A549 (cell line): ENCODE measurements at places on chromosomes 4 and X.

DNA sequence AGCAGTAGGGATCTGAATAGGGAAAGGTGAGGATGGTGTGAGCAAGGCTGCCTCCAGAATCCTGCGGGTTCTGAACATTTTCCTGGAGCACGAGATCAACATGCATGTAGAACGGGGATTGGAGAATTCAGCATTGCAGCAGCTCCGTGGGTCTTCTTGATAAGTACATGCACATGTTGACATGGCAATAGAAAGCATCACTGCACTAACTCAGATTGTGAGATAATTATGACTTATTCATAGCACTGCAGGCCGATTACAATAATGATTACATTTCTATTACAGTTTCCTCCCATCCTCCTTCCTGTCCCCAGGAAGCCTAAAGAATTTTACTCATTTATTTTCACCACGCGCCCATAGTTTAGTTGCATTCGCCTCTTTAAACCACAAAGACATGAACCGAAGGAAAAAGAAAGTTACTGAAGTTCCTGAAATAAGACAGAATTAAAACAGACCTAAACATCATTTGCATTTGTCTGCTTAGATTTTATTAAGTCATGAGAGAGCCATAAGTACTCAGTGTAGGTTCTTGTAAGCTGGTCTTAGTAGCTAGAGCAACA, 61.3 kb upstream of the ARX start:
- DNase-seq: no peak

- DNase-seq: no peak
These were observed 95.4 kb downstream of the NYX start for GRCh38 chrX:41542536-41542935.

- DNase-seq: no peak
These were observed 60.3 kb downstream of the MTHFD2L start for GRCh38 chr4:74218201-74218600.

GRCh38 chr4:172096786-172097185, 283.6 kb downstream of the GALNTL6 start:
- no peak for DNase-seq

- DNase-seq: no peak
These were observed 52.4 kb downstream of the ENPP6 start for GRCh38 chr4:184165291-184165690.

DNA sequence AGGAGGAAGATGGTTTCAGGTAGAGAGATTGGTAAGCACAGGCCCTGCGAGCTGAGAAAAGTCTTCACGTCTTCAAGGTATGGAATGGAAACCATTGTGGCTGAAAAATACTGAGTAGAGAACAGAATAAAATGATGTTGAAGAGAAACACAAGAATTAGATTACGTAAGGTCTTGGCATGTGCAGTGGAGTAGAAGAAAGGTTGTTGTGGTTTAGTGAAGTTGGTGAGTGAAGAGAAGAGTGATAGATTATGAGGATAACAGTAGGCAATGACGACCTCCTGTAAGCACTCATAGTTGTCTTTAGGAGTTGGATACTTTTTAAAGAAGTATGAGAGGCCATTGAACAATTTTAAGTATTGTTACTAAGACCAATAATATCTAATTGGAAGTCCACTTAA, 642.6 kb downstream of the PCDH7 start:
- no peak for DNase-seq

- DNase-seq: peak; percentile 56
These were observed 501 bp downstream of the ZNF518B start for GRCh38 chr4:10456595-10457254.

GRCh38 chrX:15785176-15785750, 5.0 kb upstream of the ZRSR2 start:
- DNase-seq: no peak

GRCh38 chr4:166460769-166461550, 587.9 kb downstream of the TLL1 start:
- no peak for DNase-seq

GRCh38 chr4:101871962-101872676, 81.6 kb downstream of the BANK1 start:
- DNase-seq: no peak

DNA sequence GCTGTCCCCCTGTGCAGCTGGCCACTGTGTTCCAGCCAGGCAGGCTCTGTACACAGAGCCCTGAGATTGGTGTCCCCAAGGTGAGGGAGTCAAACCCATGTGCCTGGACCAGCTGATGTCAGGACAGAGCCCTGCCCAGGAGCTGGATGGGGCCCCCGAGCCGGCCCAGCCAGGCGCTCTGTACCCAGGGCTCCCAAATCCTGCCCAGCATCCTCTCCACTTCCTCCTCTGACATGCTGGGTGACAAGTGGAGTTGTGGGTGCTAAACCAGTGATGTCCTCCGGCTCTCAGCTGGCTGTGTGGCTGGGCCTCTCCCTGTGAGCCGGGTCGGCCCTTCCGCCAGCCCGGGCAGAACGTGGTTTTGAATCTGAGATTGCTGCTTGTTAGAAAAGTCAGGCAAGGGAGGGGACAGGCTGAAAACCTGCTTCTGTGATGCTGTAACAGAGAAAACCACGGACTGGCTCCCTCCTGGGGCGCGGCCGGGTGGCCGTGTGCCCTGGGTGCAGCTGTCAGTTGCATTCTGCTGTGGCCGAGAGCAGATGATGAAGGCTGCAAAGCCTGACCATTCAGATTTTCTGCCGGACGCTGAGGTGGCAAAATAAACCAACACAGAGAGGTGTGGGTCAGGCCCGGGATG, 7.9 kb upstream of the CPLX1 start:
- no peak for DNase-seq

GRCh38 chr4:5409972-5410618, 298.3 kb downstream of the EVC2 start:
- no peak for DNase-seq

DNA sequence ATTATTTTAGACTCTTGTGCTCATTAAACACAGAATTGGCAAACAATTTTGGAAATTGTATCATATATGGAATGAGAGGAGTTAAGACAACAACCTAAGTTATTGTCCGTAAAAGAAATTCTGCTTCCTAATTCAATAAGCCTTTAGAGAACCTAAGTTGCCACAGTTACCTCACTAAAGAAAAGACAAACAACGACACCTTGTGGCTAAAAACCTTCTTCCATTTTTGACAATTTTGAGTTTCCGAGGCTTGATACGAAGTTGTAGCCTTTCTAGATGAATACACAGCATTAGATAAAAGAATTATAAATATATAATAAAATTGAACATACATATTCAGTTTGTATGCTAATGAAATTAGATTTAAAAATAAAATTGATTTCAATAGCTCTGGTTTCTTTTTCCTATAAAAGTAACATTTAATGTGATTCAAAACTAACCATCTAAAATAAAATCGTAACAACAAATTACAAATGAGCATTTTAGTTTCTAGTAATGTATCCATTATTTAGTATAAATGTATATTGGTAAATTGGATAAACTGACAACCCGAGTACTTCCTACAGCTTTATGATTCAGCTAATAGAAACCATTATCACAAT, 275.1 kb downstream of the GPM6A start:
- peak; percentile 26 for DNase-seq

DNA sequence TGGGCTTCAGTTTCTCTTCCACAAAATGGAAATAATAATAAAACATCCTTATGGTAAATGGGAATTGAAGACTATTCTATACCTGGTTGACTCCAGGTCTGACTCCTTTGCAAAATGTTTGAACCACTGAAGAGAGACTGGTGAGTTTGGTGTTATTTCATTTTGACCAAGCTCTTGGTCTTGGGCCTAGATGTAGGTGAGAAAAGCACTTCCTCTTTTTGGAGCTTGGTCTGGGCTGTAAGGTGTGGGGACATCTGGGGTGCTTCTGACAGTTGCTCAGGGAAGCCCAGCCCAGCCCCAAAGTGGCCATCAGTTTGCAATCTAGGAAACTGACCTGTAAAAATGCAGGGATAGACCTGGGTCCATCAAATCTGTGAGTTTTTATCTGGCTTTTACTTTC, 26.8 kb upstream of the SOD3 start:
- no peak for DNase-seq

- no peak for DNase-seq
These were observed 513.8 kb upstream of the FAM241A start for GRCh38 chr4:111631215-111631999.

GRCh38 chr4:109389369-109390114, 44.1 kb upstream of the SEC24B start:
- no peak for DNase-seq

DNA sequence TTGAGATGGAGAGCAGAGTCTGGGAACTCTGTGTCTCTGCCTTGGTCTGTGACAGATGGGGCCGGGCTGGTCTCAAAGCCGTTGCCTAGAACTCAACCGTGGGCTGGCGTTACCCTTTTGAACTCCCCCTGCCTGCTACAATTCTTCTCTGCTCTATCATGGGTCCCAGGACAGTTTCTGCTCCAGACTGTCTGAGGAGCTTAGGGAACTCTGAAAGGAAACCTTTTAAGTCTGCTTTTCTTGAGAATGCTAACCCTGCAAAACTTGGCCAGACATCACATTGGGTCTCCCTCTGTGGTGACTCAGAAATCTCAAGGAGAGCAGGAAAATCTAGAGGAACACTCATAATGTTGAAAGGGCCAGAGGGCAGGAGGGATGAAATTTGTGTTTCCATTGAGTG, 240.6 kb downstream of the CBR4 start:
- no peak for DNase-seq

- DNase-seq: peak; percentile 0
These were observed 538.2 kb downstream of the KCNIP4 start for GRCh38 chr4:21410372-21410771.

DNA sequence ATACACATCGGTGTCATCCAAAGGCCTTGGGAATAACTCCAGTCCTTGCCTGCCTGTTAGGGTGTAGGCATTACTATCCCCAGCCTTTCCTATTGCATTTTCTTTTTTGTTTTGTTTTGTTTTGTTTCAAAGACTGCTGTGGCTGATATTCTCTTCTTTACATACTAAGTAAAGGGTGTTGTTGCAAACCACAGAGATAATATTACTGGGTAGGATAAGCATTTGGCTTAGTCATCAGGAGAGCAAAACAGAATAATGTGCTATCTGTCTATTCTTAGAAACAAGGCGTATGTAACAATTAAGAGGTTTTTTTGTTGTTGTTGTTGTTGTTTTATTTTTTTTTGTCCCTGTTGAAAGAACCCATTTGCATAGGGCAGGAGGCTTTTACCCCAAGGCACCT, 41.8 kb downstream of the UGT2B28 start:
- no peak for DNase-seq

DNA sequence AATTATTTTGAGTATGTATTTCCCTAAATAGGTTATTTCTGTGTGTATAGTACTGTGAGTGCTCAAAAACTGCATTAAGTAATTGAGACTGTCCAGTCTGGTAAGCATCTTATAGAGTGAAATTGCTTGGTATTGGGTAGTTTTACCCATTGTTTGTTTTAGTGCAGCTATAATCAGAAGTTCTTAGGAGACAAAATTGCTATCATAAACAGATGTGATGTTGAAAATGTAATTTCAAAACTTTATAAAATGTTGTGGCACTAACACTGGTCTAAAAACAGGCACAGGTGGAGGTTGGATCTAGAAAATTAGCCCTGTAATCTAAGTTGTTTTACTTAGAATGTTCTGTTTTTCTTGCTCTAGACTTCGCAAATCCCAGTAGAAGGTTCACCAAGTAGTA, 46.8 kb downstream of the RAPGEF2 start:
- DNase-seq: no peak

- DNase-seq: no peak
These were observed 225.5 kb upstream of the JADE1 start for GRCh38 chr4:128583753-128584712.

DNA sequence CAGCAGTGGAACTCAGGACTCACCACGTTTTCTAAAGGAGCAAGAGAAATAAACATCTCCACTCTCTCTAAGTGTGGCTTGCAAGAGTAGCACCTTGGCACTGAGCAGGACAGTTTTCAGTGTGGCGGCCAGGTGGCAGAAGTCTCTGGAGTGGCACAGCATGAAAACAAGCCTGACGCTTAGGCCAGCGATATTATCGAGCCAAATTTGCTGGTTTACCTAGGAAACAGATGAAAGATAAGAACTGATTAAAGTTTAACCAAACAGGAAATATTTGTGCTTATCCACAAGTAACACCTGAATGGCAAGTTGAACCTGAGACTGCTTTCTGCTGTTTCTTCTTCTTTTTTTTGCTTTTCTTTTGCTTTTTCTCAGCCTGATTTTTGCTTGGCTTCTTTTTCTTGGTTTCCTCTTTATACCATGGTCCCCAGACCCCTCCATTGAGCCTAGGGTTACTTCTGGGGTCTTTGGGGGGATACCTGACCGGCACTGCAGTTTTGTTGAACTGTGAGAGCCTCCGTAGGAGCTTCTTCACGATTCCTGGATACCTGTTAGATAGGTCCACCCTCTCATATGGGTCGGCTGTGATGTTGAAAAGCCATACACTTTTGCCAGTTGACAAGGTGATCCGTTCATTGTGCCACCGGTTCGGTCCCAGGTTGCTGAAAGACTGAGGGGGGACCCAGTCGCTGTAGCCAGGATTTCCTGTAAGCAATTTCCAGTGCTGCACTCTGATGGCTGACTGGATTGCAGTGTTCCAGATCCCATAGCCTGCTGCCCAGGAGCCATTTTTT, 77.3 kb downstream of the ARSJ start:
- no peak for DNase-seq

GRCh38 chrX:40086569-40087335, 11.0 kb downstream of the BCOR start:
- DNase-seq: no peak

DNA sequence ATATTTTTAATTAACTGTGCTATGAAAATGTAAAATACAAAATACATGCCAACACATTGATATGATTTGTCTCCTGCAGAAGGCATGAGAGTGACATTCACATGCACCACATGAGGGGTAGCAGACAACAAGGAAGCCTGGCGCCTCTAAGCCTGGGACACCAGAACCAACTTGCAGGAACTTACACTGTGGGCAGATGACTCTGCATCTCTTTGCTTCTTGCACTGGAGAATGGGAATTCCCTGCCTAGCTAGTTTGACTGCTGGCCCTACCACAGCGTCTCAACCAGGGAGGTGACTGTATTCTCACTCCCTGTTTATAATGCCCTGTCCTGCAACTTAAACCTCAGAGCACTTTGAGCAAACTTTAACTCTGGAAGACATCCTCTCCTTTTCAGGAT, 40.5 kb downstream of the PAGE2 start:
- DNase-seq: no peak

DNA sequence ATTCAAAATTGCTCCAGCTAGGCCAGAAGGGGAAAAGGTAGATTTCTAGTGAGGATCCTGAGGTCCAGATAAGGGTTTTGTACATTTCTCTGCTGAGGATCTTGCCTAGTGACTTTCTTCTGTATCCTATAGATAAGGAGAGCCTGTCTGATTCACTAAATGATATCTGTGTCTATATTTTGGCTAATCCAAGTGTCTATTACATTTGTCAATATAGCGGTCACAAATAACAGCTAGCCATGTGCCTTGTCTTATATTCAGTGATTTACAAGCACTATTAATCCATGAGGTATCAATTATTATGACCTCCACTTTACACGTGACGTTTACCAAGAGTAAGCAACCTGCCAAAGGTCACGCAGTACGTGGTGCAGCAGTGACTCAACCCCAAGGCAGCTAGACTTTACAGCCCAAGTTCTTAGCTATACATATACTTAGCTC, 41.6 kb downstream of the TMEM165 start:
- DNase-seq: no peak

- no peak for DNase-seq
These were observed 201.8 kb upstream of the GK2 start for GRCh38 chr4:79609817-79610216.

- DNase-seq: no peak
These were observed 286.7 kb upstream of the TENM3 start for GRCh38 chr4:181956512-181956911.
